ENCODE measurements at places on chromosomes 7 and 10.

DNA sequence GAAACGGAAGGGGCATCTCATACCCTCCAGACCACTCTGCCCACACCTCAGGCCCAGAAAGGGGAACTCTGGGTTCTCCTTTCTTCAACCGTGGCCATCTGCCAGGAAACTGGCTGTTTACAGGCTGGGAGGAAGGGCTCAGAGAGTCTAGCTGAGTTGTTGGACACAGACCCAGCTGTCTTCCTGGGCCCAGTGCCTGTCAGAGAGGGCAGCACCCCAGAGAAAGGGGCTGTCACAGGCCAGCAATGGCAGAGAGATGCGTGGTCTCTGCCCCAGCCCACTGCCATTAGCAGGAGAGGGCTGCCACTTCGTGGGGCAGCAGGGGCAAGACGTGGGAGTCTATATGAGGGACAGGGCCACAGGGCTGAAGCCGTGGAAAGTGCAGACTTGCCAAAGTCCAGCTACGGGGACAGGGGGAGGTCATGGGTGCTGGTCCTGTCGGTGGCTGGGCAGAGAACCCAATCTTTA, 11.0 kb downstream of the GRID1 start:
- DNase-seq: no peak

GRCh38 chr7:44707558-44708230, 41.0 kb upstream of the ZMIZ2 start:
- DNase-seq: no peak

DNA sequence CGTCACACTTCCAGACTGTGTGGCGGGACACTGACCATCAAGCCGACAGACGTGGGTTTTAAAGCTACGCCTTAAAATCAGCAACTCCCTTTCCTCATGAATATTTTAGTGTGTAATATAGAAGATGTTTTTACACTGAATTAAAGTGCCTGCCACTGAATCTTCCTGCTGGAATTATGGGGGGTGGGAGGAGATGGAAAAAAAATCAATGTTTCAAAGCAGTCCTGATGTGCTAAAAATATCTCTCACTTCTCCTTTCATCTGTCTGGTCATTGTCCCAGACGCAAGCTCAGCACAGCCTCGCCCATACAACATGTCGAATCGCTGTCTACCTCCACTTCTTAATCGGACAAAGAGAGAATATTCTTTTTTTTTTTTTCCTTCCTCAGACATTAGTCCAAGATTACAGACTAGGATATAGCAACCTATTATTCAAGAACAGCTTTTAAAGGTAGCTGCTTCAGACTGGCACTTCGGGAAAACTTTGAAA, 165.1 kb upstream of the KLF14 start:
- no peak for DNase-seq

GRCh38 chr7:99386584-99387238, 12.2 kb downstream of the ARPC1B start:
- peak; percentile 21 for DNase-seq

- DNase-seq: no peak
Measured at GRCh38 chr7:105206985-105207384, 181.7 kb downstream of the SRPK2 start.
